ENCODE measurements at places on chromosomes 4 and X.

DNA sequence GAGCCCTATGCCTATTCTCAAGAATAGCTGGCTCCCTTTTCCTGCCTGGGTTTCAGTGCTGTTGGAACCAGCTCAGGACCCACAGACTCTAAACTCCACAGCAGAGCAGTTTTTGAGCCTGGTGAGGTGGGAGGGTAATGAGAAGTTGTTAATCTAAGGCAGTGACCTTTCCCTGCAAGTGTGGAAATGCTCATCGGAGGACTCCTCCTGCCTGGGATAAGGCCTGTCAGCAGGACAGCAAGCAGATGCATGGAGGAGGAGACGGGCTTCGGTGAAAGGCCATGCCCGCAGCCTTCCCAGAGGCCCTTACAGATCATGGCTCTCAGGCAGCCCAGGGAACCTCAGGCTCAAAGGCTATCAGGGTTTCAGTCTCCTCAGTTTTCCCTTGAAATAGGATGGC, 70.0 kb upstream of the SHISA3 start:
- DNase-seq: no peak

DNA sequence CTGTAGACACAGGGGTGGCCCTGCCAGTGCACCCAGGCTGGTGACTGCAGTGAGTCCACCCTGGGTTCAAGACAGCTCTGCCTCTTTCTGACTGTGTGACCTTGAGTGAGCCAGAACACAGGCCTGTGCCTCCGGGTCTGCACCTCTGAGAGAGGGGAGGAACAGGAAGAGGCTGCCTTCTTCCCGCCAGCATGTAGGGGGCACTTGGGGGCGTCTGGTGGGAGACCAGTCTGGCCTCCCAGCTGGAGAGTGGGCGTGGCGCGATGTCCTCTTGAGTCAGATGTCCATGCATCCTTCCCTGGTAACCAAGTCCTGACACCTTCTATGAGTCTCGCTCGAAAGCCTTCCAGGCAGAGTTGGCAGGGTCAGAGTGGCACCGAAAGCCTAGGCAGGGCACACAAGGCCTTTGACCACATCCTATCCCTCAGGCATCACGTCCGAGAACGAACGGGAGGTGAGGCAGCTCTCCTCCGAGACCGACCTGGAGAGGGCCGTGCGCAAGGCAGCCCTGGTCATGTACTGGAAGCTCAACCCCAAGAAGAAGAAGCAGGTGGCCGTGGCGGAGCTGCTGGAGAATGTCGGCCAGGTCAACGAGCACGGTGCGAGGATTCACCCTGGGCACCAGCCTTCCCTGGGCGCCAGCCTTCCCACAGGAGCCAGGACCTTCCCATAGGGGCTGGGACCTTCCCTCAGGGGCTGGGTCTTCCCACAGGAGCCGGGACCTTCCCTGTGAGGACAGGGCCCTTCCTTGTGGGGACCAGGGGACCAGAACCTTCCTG, 21.3 kb downstream of the WFS1 start:
- DNase-seq: no peak

GRCh38 chr4:178174756-178175155, 732.5 kb upstream of the AGA start:
- no peak for DNase-seq

- DNase-seq: no peak
Measured at GRCh38 chr4:145825255-145825654, 113.4 kb downstream of the ZNF827 start.

DNA sequence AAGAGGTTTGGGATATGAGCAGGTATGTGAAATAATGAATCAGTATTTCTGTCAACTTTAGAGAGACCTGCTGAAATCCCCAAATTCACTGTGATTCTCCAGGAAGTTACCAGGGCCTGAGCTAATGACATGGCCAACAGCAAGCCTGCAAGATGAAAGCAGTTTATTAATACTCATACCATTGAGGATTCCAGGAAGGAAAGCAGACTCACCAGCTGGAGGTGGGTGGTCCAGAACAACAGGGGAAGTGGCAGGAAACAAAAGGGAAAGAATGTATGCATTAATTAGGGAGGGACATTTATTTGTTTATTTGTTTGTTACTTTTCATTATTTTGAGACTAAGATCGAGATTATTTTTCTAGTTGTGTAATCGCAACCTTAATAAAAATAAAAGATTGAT, 196.6 kb upstream of the AGA start:
- DNase-seq: no peak

- no peak for DNase-seq
Measured at GRCh38 chrX:50180073-50180940, 20.5 kb downstream of the AKAP4 start.

DNA sequence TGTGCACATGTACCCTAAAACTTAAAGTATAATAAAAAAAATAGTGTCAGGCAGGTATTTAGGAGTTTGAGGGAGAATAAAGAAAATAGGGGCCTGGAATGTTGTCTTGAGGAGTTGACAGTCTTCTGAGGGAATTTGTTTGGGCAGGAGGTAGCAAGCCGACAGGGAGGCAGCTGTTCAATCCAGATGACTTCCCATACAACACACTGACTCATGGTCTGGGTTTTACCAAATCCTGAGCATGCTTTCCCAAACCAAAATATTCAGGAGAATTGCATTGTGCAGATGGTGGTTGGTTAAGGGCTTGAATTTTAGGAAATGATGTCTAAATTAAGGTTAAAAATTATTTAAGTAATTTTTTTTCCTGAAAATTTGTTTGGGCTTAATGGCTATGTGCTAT, 430.0 kb downstream of the INPP4B start:
- no peak for DNase-seq

DNA sequence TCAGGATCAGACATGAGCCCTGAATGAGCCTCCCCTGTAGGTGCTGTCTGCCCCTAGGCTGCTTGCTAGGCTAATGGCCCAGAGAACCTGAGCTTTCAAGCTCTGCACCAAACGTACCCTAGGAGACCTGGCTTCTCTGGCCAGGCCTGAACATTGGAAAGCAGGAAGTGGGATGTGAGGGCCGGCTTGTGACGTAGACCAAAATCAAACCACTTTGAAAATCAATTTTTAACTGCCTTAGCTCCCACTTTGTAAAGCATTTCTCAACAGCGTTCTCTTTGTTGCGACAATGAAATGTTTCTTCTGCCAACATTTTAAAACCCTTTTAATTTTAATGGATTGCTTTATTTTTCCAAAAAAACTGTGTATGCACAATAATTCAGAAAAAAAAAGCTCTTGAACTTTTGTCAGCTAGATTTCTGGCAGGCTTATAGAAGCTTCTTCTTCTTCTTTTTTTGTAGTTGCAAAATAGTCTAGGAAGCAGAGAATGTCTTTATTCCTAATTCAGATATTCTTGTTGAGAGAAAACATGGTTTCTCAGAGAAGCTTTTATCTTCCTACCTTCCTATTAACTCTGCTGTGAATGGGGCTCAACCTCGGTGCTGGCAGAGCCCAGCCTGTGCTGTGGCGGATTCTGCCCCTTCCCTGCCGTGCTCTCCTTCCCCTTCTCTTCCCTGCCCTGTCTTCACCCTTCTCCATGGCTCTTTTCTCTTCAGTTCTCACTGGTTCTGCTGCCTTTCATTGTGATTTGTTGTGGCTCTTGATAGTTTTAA, 145.2 kb upstream of the SFRP2 start:
- DNase-seq: no peak

DNA sequence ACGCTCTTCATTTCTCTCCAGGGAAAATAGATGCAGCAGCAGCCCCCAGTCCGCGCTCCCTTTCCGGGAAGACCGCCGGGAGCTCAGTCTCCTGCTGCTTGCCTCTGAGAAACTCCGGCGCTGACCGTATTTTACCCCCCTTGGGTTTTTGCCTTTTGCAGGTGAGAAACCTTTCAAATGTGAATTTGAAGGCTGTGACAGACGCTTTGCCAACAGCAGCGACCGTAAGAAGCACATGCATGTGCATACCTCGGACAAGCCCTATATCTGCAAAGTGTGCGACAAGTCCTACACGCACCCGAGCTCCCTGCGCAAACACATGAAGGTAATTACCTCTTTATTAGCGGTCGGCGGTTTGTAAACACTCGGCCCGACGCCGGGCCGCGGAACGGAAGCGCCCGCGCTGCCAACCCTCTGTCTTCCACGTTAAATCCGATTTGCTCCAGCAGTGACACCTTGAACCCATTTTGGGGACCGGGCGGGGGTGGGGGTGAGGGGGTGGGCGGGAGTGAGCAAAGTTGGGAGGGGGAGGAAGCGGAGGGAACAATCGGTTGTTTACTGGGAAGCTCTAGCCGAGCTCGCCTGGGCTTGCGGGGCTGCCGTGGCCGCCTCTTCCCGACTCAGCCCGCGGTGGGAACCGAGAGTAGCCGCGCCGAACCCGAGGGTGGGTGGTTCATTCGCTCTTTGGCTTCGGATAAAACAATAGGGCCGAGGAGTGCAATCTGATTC, 3.0 kb downstream of the ZIC3 start:
- no peak for DNase-seq

DNA sequence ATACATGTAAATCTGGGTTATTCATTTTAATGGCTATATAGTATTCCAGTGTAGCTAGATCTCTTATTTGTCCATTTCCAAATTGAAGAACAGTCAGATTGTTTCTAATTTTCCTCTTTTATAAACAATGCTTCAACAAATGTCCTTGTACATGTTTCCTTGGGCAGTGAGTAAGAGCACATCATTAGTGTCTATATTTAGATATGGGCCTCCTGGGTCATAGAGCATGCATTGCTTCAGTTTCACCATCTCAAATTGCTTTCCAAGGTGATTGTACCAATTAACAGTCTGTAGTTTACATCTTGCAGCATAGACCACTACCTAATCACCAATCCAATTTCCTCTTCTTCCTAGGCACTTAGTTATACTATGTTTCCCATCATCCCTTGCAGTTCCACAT, 13.4 kb downstream of the PHKA2 start:
- DNase-seq: no peak

GRCh38 chr4:8341691-8342090, 72.1 kb downstream of the HTRA3 start:
- no peak for DNase-seq

DNA sequence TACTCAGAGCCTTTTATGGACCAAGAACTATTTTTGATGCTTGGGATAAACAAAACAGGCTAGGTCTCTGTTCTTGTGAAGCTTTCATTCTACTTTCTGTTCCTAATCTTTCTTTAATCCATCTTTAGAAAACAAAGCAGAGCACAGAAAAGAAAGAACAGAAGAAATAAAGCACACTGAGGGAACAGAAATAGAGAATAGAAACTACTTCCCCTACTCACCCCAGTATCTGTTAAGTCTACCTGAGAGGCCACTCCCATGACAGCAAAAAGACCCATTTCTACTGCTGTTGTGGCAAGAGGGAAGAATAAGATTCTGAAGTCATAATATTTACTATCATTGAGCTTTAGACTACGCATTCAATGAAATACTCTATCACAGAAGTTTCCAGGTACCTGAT, 9.2 kb downstream of the RFC1 start:
- DNase-seq: no peak

DNA sequence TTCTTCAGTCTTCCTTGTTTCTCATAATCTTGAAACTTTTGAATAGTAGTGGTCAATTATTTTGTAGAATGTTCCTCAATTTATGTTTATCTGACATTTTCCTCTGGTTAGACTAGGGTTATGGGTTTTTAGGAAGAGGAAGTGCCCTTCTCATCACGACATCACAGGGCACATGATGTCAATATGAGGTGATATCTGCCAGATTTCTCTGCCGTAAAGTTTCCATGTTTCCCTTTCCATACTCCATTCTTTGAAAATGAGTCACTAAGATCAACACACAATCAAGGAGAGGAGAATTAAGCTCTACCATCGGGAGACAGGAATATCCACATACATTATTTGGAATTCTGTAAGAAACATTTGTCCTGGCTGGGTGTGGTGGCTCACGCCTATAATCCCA, 28.4 kb downstream of the RP2 start:
- no peak for DNase-seq

DNA sequence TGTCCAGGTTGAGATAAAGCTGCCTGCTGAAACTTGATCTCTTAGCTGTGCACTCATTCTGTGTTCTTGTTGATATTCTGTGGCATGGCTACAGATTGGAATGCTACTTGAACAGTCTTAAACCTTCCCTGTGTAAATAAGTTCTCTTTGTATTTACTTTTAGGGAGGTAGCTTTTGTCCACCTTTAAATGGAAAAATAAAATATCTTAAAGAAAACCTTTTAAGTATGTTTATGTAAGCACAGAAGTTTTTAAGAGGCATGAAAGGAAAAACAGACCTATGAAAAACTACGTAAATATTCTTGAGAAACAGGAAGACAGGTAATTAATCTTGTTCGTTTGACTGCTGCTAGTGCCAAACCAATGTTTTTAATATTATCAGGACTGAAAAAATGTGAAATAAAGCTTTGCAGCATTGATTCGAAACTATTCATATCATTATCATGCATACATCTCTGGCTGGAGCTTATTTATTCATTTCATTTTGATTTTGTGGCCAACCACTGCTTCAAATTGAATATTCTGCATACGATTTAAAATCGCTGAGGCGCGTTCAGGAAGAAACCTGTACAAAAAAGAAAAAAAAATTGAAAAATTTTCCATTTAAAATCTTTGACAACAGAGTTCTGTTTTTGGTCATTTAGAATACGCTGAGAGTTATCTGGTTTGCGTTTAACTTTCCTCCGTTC, 17.8 kb downstream of the HSD17B13 start:
- no peak for DNase-seq

- DNase-seq: no peak
Measured at GRCh38 chrX:1213971-1214370, 1.5 kb upstream of the CRLF2 start.

DNA sequence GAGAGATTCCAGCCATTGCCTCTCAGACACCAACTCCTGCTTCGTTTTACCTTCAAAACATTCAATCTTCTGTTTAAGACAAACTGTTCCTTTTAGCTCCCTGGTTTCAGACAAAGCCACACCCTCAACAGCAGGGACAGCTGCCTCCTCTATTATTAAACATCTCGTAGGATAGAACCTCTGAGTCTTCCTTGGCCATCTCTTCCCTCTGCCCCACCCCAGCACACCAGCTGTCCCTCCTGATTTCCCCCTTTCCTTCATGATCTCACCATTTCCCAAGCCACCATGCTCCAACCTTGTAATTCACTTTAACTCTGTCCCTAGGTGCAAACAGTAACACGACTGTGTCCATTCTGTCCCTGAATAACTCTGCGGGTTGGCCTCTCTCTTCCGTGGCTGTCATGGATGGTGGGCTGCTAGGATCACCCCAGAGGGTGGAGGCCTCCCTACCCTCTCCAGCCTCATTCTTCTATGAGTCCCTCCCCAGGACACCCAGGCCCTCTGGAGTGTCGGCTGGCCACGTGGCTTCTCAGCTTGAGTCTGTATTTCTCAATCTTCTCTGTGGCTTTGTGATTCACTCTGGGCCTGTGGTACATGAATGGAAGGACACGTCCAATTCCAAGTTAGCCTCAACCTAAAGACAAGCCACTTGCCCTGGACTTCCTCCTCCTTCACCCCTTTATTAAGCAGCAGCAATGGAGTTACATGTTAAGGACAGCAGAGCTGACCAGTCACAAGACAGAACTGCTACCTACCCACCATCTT, 349.9 kb downstream of the FBXW7 start:
- DNase-seq: no peak

DNA sequence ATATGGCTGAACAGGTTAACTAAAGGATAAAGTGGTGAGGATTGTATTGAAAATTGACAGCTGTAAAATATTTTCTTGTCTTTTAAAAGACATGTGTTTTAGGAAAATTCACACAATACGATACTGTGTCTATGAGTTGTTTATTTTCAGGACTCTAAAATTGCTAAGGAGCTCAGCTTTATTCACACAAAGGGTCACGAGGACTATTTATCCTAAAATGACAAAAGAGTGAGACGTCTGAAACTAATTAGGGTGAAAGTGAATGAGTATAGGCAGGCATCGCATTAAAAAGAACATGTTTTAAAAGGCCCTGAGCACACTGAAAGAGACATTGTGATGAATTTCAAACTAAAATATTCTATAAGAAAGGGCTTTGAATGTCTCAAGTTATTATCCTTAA, 304.7 kb downstream of the SH2D1A start:
- no peak for DNase-seq

- no peak for DNase-seq
Measured at GRCh38 chr4:145183023-145183422, 2.6 kb upstream of the OTUD4 start.
